ENCODE measurements at places on chromosomes 12 and 14.

DNA sequence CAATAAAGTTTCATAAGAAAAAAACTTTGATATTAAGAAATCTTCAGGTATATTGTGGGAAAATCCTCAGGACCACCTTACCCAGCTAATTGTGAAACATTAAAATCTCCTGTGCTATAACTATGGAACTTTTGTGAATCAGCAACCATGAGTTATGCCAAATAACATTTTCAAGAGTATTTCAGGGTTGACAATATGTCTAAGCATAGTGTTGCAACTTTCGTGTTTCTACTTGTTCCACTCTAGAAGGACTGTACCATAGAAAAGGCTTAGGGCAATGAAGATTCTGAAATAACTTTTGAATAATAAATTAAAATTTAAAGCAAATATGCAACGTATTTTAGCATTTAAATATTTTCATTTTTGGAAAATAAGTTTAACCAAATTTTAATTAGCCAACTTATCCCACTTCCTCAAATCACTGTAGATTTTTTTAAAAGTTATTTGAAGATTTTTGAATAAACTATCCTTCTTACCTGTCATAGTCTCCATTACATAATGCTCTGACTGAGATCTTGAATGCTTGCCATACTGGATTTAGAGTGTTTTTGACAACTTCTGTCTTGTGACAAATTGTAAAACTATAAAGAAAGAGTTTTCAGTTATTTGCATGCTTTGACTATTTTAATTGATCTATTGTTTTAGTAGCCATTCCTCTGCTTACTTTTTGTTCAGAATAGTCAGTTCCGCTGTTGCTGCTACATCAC lies 143.6 kb downstream of the CPNE8 start:
- DNase-seq, result no peak

GRCh38 chr12:3119756-3120601 lies 42.8 kb downstream of the TSPAN9 start:
- DNase-seq, result no peak

DNA sequence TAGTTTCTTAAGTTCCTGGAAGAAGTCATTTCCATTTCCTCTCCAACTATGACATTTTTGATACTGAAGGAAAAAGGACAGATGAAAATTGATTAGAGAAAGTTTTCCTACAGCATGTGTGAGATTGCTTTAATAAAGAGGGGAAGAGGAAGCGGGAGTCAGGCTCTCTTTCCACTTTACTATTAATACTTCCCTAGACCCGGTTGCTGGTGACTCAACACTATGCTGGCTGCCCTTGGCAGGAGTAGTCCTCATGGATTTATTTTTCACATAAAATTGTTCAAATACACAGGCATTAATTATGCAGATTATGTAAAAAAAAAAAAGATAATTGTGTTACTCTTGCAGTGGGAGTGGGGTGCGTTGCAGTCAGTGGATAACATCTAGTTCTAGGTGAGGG lies 293.4 kb downstream of the EGLN3 start:
- no peak for DNase-seq

GRCh38 chr12:57966536-57966935 lies 25.2 kb downstream of the ATP23 start:
- no peak for DNase-seq

GRCh38 chr12:19031032-19031431 lies 98.5 kb upstream of the PLEKHA5 start:
- no peak for DNase-seq
